Endothelial cell of coronary artery (primary cell): ENCODE measurements at places on chromosomes 7 and 10. TPM values are rescaled to one million over a fixed set of nuclear protein-coding genes. Genes with fewer than 3 reads are reported as not detected.

The WASL gene
- total RNA-seq = 7.7 and 11.7 TPM in 2 replicates

The HMX3 gene
- not detected in 2 replicates for total RNA-seq

The NODAL gene
- total RNA-seq = not detected in 2 replicates

The GHRHR gene
- total RNA-seq = 0.27 TPM in 1 of 2 replicates, not detected in the other

The NFE2L3 gene
- 32.2 and 55.4 TPM in 2 replicates for total RNA-seq

The CALHM3 gene
- total RNA-seq = not detected in 2 replicates

The ZPBP gene
- total RNA-seq = not detected in 2 replicates

The ACSL5 gene
- 12.6 and 18.0 TPM in 2 replicates for total RNA-seq

The HMX2 gene
- total RNA-seq = not detected in 2 replicates

The CDK14 gene
- 16.3 and 24.1 TPM in 2 replicates for total RNA-seq

The FGFBP3 gene
- total RNA-seq = 0.09 and 0.19 TPM in 2 replicates

The CHAT gene
- total RNA-seq = not detected in 2 replicates

The EGR2 gene
- total RNA-seq = 0.09 and 0.18 TPM in 2 replicates

The COL1A2 gene
- total RNA-seq = 2.6 and 1,191 TPM in 2 replicates

The WNT16 gene
- total RNA-seq = not detected in 2 replicates

The NPFFR1 gene
- not detected in 2 replicates for total RNA-seq

The SLC37A3 gene
- total RNA-seq = 47.2 and 57.3 TPM in 2 replicates

The CASTOR2 gene
- 7.2 and 11.2 TPM in 2 replicates for total RNA-seq

The CDHR3 gene
- total RNA-seq = 1.3 and 1.7 TPM in 2 replicates

The SKIDA1 gene
- 0.19 and 0.36 TPM in 2 replicates for total RNA-seq

The PKD2L1 gene
- total RNA-seq = not detected in 2 replicates

The RBM20 gene
- total RNA-seq = 0.09 and 0.27 TPM in 2 replicates

The LLCFC1 gene
- total RNA-seq = not detected in 2 replicates

The HPSE2 gene
- not detected in 2 replicates for total RNA-seq

The MYH16 gene
- total RNA-seq = 0.38 and 0.72 TPM in 2 replicates

The IFIT2 gene
- total RNA-seq = 0.81 and 1.7 TPM in 2 replicates

The SSC4D gene
- total RNA-seq = 0.36 and 0.47 TPM in 2 replicates

The MTPN gene
- 113 and 143 TPM in 2 replicates for total RNA-seq

The BMPER gene
- 0.45 and 8.8 TPM in 2 replicates for total RNA-seq

The LRRC4 gene
- total RNA-seq = 0.28 and 1.3 TPM in 2 replicates

The CYP2C18 gene
- total RNA-seq = not detected in 2 replicates

The CTTNBP2 gene
- 0.18 TPM in 1 of 2 replicates, not detected in the other for total RNA-seq

The HTR7 gene
- 0.27 and 0.47 TPM in 2 replicates for total RNA-seq

The PIP4K2A gene
- total RNA-seq = 27.6 and 28.5 TPM in 2 replicates

The C10orf62 gene
- not detected in 2 replicates for total RNA-seq

The CRTAC1 gene
- total RNA-seq = 0.28 and 1.2 TPM in 2 replicates

The ITGB8 gene
- 6.7 and 7.1 TPM in 2 replicates for total RNA-seq

The ANLN gene
- total RNA-seq = 22.1 and 64.2 TPM in 2 replicates

The LIPM gene
- not detected in 2 replicates for total RNA-seq

The ZWINT gene
- 16.9 and 57.6 TPM in 2 replicates for total RNA-seq

The TBC1D12 gene
- 7.8 and 12.0 TPM in 2 replicates for total RNA-seq

The PNLIPRP1 gene
- total RNA-seq = not detected in 2 replicates

The TBXAS1 gene
- 4.2 TPM in 2 replicates for total RNA-seq

The FOXI2 gene
- total RNA-seq = not detected in 2 replicates

The HYAL4 gene
- under 0.01 TPM in 1 of 2 replicates, not detected in the other for total RNA-seq

The PALD1 gene
- total RNA-seq = 25.0 and 57.1 TPM in 2 replicates

The C10orf71 gene
- total RNA-seq = under 0.01 TPM in 1 of 2 replicates, not detected in the other

The IL15RA gene
- total RNA-seq = 8.5 and 9.7 TPM in 2 replicates

The STX1A gene
- 18.9 and 21.2 TPM in 2 replicates for total RNA-seq

The HOXA2 gene
- 0.63 and 0.85 TPM in 2 replicates for total RNA-seq
